ENCODE measurements at places on chromosomes 12 and 14. TPM values are rescaled to one million over a fixed set of nuclear protein-coding genes. Genes with fewer than 3 reads are reported as not detected.

The TAS2R30 gene
- total RNA-seq: 5.1 TPM

The EML5 gene
- 2.1 TPM for total RNA-seq

The LMNTD1 gene
- total RNA-seq: 1.1 TPM

The PTCSC3 gene
- not detected for total RNA-seq

The SERPINA9 gene
- total RNA-seq: not detected

The ARMH4 gene
- 57.1 TPM for total RNA-seq
